ENCODE measurements at places on chromosomes 13 and 19.

GRCh38 chr13:72153272-72153671 is 286.3 kb upstream of the DACH1 start:
- DNase-seq = no peak

DNA sequence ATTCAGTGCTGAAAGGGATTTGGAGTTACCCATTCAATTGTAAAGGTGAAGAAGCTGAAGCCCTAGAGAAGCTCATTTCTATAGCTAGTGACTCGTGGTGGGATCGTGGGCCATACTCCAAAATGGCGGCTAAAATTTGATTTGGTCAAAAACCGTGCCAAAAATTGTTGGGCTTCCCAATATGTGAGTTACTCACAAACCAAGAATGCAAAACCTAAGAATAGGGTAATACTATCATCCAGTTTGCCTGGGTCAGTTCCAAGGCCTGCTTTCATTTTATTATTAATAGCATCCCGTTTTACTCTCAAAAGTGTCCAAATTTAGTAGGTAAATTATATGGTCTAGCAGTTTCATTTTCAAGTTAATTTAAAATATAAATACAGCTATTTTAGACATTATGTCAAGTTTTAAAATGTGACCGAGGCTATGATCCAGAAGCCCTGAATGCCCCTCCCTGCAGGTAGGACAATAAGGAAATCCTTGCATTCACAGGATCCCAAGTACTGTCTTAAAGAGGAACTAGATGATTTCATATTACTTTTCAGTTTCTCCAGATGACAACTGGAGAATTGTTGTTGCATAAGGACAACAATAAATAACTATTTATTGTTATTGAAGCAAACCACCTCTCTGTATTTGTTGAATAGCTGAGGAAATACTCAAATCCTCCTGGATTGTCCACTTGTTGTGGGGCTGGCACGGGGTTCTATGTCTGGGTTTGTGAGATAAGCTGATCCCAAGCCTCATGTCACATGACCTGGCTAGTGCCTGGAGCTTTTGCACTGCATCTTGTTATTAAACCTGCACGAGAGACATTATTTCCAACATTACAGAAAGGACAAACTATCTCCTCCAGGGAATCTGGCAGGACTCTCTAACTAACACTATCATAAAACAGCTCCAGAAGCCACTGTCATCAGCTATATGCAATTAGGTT is 11.6 kb upstream of the RAP2A start:
- no peak for DNase-seq

DNA sequence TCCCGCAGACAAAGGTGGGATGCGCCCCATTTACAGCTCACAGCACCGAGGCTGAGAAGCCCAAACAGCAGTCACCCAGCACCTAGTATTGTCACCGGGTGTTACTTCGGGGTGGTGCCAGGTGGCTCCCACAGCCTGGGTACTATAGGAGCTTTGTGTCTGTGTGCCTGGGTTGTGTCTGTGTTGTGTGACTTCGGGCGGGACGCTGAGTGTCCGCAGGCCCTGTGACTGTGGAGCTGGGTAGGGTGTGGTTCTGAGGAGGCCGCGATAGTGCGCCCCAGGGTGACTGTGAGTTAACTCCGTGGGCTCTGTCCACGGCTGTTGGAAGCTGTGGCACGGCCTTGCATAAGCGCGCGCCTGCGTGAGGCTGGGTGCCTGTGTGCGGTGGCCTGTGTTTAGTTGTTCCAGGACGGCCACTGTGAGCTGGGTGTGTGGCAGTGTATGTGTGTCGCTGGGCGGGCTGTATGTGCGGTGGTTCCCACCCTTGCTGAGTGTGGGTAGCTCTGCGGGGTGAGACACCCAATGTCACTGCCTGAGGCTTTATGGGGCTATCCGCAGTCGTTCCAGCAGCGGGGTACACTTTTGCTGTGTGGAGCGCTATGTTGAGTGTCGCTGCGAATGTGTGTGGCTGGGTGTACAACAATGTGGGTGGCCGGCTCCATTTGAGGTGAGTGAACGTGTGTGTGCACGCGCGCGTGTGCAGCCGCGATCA is 559 bp upstream of the SSBP4 start:
- no peak for DNase-seq

GRCh38 chr19:46495786-46496099 is at the start of gene PNMA8B:
TSS of gene PNMA8B (minus strand) at chr19:46495867. CDS start at chr19:46495465, 402 bp downstream.
- peak; percentile 86 for DNase-seq

DNA sequence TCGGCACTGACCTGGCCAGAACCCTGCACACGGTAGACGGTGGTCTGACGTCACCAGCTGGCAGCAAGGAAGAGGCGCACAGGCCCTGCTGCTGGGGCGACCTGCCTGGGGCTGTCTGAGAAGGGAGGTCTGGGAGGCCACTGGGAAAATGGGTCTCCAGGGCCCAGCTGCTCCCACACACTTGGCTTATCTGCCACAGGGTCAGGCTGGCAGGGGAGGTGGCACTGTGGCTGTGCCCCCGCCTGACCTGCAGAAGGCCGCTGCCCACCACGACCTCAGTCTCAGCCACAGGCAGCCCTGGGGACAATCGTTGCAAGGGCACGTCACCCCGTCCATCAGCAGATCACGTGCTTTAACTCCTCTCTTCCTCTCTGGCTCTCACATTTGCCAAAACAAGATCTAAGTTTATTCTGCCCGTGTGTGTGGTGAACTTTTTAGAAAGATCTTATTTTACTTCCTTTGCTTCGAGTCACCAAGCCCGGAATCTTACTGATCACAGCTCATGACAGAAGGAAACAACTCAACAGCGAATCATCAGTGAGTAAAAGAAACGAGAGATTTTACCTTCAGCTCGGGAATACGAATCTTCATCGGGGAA is 45.2 kb upstream of the RANBP3 start:
- no peak for DNase-seq

DNA sequence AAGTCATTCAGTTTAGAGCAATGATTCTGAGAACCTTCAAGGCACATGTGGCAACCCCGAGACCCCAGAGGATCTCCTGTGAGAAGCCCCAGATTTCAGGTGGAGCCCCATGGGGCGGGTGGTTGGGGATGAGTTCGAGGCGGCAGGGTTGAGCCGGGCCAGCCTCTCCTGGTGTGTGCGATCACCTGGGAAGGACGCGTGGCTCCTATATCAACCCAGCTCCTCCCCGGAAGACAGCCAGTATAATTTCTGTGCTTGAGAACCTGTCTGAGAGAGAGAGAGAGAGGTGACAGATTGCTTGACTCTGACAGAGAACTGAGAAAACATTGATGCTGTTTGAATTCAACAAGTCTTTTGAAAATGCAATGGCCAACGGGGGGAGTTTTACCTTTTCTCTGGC is 89.0 kb downstream of the TEX29 start:
- DNase-seq = no peak

- no peak for DNase-seq
Measured at GRCh38 chr13:44031555-44031954, 151.9 kb downstream of the LACC1 start.

DNA sequence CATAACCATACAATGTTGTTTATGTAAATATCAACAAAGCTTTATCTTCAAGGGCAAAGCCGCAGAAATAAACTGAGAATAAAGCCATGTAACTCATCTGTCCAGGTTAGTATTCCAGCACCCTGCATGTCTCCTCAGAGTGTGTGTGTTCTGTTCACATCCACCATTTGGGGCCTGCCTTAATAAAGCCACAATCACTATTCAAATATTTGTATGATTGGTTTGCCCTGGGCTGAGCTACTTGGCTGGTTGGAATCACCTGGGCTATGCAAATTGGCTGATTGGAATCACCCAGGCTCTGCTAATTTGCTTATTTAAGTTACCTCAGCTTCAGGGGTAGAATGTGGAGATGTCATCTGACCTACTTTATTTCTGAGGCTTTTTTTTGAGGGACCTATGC is 42.4 kb upstream of the ZNF737 start:
- no peak for DNase-seq

DNA sequence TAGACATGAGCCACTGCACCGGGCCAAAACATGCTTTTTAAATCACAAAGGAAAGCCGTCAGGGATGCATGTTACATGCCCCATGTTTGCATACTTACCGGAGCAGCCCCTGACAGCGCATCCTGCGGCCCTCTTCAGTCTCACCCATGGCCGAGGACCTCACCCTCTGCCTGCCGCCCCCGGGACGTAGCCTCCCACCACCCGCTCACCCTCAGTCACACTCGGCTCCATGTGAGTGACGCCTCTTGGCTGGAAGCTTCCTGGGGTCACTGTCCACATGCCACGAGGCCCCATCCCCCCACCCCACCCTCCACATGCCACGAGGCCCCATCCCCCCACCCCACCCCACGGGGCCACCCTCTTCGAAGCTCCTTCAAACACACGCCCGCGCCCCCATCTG is 46.1 kb upstream of the SPACA7 start:
- DNase-seq = no peak

GRCh38 chr19:1649706-1650649 is 2.4 kb downstream of the TCF3 start:
- DNase-seq = no peak

GRCh38 chr19:55697069-55697440 is 22.0 kb downstream of the EPN1 start:
- DNase-seq = no peak

GRCh38 chr13:77928909-77929308 is 10.3 kb upstream of the EDNRB start:
- DNase-seq = no peak

GRCh38 chr19:29366757-29367156 is 153.8 kb upstream of the UQCRFS1 start:
- no peak for DNase-seq

DNA sequence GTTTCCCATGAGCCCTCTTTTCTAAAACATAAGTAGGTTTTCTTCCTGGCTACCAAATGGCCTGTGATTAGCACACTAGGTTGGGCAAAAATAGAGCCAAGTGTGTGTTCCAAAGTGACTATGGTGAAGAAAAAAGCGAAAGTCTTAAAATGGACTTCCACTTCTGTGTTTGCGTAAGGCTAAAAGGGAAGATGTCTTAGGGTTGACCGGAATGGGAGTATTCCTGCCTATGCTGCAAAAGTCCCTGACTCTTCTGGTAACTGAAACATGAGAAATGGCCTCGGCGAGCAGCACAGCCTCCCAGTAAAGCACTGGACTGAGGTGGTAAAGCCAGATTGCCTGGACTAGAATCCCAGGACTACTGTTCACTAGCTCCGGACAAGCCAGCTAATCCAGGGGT is 2.4 kb upstream of the FPR1 start:
- no peak for DNase-seq

DNA sequence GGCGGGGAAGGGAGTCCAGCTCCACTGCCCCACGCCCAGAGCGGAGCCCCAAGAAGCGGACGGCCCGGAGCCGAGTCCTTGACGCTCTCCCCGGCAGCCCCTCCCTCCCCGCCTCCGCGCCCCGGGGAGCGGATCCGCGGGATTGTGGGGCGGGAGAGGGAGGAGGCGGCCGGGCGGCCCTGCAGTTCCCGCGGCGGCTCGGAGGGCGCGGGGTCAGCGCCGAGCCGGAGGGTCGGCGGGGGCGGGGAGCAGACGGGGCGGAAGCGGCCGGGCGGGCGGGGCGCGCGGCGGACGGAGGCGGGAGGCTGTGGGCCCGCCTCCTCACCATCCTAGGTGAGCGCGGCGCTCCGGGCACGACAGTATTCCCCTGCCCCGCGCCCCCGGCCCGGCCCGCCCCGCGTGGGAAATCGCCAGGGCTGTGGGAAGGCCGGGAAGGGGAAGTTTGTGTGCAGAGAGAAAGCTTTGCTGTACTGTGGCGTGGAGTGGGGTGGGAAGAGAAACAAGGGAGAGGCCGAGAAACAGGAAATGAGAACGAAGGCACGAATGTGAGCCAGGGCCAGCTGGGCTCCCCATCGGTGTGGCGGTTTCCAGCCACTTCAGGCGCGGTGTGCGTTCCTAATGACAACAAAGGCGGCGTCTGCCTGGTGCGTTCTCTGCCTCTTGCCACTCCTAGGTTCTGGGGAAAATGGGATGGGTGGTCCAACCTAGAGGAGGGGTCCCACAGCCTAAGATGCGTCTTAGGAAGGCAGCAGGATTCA is 1.3 kb upstream of the KLF12 start:
- peak; percentile 75 for DNase-seq

DNA sequence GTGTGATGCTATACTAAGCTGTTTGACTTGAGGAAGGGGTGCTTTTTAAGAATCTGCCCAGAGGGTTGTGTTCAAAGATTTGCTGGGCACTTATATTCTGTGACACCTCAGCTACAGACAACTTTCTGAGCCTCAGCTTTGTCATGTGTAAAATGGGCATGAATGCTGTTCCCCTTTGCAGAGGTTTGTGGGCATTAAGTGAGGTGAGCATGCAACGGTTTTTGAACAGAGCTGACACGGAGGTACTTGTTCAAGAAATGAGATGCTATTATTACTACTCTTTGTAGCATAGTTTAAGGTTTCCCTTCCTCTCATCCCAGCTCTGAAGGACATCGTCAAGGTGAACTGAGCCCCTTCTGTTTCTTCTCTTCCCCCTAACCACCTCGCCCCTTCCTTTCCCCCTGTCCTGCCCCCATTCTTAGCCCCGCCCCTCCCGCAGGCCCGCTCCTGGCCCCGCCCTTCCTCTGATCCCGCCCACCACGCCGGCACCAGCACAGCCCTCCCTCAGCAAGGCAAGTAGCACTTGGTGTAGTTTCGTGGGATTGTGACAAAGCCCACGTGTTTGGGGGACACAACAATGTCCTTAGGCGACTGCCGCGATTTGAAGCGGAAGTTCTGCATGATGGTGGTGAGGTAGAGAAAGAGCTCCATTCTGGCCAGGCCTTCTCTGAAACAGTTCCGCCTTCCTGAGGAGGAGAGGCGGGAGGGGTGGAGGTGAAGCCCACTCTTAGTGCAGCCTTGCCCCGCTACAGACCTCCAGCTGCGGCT is 26.1 kb upstream of the CYP2A7 start:
- DNase-seq = no peak

GRCh38 chr19:2173767-2174577 is 10.2 kb downstream of the DOT1L start:
- no peak for DNase-seq

- no peak for DNase-seq
Measured at GRCh38 chr13:39688699-39689405, 33.4 kb downstream of the COG6 start.

GRCh38 chr13:46728777-46729176 is 68.2 kb downstream of the ESD start:
- DNase-seq = no peak

DNA sequence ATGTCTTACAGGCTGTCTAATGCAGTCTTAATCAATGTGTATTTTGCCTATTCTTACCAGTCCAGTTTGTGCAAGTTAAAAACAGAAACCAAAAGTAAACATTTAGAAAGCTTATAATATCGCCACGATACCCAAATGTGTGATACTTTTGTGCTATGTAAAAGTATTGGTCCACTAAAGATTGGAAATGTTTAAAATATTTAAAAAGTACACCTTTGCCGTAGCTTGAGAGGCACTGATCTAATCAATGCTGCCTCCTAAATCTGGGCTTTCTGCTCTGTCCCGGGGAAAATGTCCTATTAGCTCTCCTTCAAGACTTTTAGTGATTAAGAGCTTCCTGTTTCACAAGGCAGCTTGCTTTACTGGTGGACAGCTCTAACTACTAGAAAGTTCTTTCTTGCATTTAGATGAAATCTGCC is 64.7 kb downstream of the DNAJC15 start:
- no peak for DNase-seq

Measured in SK-N-DZ (cell line).